Activated T-cell treated with anti-CD3 and anti-CD28 coated beads, Interleukin-2, amount 50 U/mL, for 48 hours (primary cell): ENCODE measurements at places on chromosomes 12 and 14.

DNA sequence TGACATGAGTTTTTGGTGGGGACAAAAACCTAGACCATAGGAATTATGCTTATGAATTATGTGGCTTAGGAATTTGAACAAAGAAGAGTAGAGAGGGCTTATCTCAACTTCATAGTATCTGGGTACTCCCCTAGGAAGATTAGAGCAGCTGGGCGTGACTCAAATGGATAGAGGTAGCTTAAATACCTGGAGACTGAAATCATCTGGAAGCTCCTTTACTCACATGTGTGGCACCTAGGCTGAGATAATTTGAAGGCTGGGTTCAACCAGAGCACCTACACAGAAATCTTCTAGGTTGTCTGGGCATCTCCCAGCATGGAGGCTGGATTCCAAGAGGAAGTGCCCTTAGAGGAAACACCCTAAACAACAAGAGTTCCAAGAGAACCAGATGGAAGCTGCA, 393.9 kb downstream of the ADAMTS20 start:
- no peak for DNase-seq

- DNase-seq, result no peak
These were observed 73.6 kb downstream of the SRGAP1 start for GRCh38 chr12:63917864-63918799.

GRCh38 chr14:57314396-57315089, 45.8 kb downstream of the AP5M1 start:
- DNase-seq, result no peak

DNA sequence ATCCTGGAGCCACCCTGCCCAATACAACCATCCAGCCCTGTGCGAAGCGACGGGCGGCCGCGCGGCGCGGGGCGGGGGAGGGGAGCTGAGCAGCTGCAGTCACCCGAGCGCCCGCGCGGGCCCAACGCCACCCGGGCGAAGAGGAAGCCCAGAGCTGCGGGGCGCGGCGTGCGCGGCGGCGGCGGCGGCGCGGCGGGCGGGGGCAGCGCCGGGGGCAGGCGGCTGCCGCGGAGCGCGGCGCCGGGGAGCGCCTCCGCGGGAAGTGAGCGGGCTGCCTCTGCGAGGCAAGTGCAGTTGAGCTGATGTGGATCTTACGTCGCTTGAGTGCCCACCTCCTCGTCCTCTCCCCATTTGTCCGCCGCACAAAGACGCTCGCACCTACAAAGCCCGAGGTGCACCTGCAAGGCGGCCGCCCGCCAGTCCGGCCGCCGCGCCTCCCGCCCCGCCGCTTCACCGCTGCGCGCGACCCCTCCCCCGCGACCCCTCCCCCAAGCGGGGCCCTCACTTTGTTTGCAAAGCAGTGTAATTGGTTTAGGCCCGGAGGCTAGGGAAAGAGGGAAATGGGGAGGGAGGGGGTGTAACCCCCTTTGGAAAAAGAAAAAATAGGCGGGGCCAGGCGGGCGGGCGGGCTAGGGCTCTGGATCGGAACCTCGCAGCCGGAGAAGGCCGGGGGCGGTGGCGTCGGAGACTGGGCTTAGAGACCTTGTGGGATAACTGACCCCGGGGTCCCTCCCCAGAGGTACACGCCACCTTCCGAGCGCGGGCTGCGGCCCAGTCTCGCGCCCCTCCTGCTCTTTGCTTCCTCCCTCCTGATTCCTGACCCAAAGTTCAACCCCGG, at the start of the genes FOXA1 and TTC6:
Gene FOXA1, minus strand, starts transcription at position 279 of the 838 bp plus-strand sequence. Its CDS starts 277 bp downstream, at position 2.
Gene TTC6, plus strand, starts transcription at position 659 of the 838 bp plus-strand sequence. CDS start 26,436 bp downstream, outside the sequence.
- DNase-seq, result no peak

DNA sequence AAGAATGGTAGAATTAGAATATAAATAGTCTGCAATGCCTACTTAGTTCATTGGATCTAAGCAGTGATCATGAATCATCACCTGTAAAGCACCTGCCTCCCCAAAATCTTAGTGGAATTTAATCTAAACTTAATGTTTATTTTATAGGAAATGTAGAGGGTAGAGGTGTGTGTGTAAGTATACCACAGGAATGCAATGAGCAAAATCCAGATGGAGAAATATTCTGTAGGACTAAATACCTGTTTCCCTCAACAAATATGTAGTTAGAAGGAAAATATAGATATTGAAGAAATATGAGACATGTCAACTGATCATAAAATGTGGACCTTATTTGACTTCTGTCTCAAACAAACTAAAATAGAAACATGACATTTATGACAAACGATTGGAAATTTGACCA, 839.2 kb upstream of the FBXO33 start:
- DNase-seq, result no peak

GRCh38 chr14:103126873-103127304, 3.6 kb downstream of the TNFAIP2 start:
- DNase-seq, result no peak

DNA sequence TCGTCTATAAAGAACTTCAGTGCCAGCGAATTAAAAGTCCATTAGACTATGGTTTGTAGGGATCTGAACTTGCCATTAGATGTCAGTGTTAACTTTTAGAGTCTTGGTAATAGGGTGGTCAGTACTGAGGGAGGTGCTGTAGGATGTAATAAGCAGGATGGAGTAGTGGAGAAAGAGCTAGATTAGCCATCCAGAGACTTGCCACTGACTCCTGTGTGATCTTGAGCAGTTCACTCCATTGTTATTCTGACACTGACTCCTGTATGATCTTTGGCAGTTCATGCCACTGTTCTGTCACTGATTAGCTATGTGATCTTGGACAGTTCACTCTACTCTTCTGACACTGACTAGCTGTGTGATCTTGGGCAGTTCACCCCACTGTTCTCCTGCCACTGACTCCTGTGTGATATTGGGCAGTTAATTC, 133.6 kb downstream of the TTLL5 start:
- DNase-seq, result no peak

DNA sequence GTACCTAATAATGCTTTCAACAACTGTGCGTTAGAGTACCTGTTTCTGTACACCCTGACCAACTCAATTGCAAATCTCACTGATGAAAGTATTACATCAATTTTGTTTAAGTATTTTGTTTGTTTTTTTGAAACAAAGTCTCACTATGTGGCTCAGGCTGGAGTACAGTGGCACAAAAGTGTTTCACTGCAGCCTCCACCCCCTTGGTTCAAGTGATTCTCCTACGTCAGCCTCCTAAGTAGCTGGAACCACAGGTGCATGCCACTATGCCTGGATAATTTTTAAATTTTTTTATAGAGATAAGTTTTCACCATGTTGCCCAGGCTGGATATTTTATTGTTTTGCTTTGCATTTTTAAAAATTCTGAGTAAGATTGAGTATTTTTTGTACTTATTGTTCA, 46.7 kb downstream of the YEATS4 start:
- no peak for DNase-seq

DNA sequence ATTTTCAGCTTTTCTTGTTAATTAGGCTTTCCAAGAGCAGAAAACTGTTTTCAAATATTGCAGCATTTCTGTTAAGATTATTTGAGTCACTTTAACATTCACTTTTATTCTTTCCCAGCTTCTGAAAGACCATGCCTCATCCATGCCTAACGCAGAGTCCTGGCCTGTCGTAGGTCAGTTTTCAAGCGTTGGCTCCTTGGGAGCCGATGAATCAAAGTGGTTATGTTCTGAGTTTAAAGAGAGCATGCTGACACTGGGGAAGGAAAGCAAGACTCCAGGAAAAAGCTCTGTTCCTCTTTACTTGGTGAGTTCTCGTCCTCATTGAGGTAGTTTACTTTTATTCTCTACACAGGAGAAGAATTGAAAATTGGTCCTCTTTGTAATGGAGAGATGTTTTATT, 33.1 kb downstream of the TDP1 start:
- no peak for DNase-seq

DNA sequence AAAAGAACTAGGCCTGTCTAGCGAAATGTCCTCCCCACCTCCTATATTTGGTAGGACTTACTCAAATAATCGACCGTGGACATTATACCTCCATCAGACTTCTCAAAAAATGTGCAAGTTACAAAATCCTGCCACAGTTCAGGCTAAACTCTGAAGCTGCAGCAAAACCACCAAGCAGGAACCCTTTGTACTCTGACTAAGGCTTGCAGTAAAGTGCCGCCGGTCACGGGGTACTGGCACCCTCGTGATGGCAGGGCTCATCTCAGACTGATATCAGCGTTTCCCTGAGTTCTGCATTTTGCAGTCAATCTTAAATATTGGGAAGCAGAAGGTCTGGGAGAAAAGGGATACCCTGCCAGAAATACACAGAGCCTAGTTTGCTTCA, 17.1 kb downstream of the SLC11A2 start:
- peak; percentile 44 for DNase-seq

- DNase-seq, result no peak
These were observed 152.8 kb upstream of the WSCD2 start for GRCh38 chr12:107976331-107976730.

DNA sequence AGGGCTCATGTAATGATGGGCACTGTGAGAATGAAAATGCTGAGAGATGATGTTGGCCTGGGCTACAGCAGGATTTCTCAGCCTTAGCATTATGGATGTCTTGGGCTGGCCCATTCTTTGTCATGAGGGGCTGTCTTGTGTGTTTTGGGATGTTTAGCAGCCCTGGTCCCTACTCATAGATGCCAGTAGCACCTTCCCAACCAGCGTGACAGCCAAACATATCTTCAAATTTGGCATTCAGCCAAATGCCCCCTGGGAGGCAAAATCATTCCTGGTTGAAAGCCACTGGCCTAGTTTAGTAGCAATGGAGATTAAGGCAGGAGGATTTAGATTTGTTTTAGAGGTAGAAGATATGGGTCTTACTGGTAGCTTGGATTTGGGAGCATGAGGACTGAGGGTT, 26.6 kb downstream of the UBE3B start:
- DNase-seq, result no peak

GRCh38 chr14:31229638-31230572, 22.3 kb upstream of the HECTD1 start:
- DNase-seq, result no peak

GRCh38 chr12:13189264-13189663, 7.3 kb upstream of the EMP1 start:
- DNase-seq, result no peak

DNA sequence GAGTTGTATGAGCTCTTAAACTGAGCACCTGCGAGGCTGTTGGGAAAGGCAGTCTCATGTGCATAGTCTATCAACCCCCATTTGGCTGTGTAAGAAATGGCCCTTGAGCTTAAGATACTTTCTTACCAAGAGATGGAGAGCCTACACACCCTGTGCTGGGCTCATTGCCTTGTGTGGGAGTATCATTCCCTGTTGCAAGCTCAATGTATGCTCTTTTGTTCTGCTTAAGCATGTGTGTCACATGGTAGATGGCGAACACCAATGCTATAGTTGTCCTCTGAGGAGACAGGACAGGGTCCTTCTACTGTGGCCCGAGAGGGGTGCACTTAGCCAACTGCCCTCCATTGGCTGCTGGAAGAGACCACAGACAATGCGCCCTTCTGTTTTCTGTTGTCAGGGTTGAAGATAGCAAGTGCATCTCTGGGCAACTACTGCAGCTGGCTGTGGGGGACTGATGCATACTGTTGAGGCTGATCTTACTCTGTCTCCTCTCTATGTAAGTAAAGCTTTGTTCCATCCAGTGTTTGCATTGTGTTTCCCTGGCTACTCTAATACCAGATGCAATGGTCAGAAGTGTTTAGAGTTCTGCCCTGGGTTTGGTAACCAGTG, 79.5 kb downstream of the PTPRB start:
- DNase-seq, result no peak

DNA sequence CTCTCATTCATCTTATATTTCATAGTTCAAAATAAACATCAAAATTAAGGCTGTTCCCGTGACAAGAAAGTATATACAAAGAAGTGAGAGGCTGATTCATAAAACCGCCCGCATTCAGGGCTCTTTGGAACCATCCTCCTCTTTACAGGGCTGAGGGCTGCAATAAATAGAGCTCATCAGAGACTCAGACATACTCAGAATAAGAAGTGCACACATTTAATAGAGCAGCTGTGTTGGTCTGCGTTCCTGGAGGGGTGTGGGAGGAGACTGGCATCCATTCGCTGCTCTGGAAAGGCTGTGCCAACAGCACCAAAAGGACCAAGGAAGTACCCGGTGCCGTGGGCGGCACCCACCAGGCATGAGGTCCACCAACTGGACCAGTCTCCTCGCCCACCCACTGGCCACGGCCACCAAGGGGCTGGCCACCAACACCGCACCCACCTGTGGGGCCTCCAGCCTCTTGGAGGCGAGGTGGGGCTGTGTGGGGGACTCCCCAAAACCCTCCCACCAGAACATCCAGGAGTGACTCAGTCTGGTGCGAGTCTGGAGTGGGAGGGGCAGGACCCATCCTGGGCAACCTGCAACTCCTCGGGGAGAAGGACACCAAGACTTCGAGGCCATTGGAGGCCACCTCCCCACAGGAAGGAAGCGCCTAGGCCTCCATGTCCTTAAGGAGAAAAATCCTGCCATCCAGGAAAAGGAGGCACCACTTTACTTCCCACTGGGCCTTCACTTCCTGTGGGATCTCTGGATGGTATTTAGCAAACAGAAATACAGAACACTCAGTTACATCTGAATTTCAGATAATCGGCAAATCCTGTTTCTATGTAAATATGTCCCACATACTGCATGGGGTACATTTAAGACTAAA, 32.7 kb downstream of the VCPKMT start:
- DNase-seq, result peak; percentile 85

DNA sequence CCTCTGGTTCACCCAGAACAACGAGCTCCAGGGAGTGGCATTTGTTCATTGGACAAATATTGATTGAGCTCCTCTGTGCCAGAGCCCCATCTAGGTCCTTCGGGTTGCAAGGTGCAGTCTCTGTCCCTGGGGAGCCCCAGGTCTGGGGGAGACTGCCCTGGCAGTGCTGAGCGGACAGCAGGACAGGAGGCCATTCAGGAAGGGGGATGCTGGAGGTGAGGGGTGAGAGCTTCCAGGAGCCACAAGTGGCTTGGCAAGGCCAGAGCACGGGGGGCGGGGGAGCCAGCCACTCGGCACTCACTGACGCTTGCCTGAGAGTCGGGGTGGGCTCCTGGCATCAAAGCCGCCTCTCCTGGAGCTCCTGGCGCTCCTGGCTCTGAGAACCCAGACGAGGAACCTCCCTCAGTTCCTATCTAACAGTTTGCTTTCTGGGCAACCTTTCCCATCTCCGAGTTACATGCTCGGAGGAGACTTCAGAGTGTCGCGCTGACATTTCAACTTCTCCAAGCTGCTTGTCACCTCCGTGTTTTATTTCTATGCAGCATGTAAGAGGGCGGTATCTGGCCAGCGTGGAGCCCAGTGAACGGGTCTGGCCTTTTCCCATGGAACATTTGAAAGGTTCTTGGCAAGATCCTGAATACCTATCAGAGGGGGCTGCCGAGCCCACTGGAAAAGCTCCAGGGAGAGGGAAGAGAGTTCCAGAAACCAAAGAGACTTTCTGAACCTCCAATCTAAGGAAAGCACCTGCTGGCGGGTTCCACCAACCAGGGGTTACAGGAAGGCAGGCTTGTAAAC, 62.0 kb upstream of the BCL11B start:
- DNase-seq, result no peak

DNA sequence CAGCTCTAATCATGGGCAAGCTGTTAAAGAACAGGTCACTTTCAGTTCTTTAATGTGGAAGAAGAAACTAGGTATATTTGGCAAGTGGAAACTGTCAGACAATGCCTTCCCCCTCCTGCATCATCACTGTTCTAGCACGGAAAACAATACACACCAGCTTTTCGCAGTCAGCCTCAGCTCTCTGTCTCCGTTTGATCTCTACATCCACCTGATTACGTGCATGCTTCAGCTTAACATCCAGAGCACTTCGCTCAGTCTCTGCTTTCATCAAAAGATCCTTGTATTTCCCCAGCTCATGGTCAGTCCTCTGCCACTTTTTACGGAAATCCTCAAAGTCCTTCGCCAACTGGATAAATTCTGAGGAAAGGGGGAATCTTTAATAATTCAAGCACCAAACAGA, 19.0 kb downstream of the RACGAP1 start:
- no peak for DNase-seq

- no peak for DNase-seq
These were observed 25.3 kb downstream of the NUAK1 start for GRCh38 chr12:106113446-106113823.

GRCh38 chr14:32611752-32612151, 282.7 kb downstream of the AKAP6 start:
- DNase-seq, result no peak
